Motor neuron (in vitro differentiated cells): ENCODE measurements at places on chromosomes 12 and 14.

DNA sequence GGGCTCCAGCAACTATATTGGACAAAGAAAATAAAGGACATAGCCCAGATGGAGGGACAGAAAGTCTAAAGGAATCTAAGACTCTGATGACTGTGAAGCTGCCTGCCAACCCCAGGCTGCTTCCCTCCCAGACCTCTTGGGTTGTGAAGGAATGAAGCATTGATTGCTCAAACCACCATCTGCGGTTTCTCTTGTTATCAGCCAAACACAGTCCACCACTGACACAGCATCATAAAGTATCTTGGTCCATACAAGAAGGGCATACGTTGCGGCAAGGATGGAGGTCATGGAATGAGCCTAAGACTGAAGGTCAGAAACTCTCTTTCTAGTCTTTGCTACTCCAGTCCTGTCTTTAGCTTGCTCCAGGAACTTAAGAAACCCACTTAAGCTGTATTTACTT is 58.5 kb upstream of the PLXNC1 start:
- ATAC-seq, result no peak

GRCh38 chr14:74976264-74977113 is 21.1 kb upstream of the PGF start:
- ATAC-seq, result no peak

DNA sequence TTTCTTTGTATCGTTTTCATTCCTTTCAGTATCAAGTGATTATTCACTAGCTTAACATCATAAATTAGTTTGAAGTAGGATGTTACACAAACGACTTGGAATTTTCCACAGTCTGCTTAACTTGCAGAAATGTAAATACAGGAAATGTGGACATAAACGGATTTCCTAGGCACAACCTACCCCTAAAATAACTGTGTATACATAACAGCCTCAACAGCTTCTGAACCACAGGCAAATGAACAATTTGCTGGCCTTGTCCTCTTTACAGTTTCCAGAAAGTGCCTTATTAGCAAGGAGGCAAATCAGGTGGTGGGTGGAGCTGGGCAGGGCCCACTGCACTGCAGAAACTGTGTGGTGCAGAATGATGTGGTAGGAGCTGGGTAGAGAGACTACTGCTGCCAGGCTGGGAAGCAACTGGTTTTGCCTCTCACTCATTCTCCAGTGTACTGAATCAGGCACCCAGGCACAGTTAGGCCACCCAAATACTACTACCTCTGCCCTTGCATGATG is 14.1 kb downstream of the DRAM1 start:
- peak; percentile 91 for ATAC-seq

DNA sequence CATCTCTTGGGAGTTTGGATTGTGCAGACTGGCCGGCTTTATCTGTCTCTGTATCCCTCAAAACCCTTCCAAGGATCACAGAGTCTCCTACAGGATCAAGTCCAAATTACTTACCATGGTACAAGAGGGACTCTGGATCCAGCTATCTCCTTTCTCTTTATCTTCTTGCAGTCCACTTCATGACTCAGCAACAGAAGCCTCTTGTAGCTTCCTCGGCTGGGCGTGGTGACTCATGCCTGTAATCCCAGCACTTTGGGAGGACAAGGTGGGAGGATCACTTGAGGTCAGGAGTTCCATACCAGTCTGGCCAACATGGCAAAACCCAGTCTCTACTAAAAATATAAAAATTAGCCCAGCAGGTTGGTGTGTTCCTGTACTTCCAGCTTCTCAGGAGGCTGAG is 189.7 kb downstream of the BCAT1 start:
- peak; percentile 33 for ATAC-seq

DNA sequence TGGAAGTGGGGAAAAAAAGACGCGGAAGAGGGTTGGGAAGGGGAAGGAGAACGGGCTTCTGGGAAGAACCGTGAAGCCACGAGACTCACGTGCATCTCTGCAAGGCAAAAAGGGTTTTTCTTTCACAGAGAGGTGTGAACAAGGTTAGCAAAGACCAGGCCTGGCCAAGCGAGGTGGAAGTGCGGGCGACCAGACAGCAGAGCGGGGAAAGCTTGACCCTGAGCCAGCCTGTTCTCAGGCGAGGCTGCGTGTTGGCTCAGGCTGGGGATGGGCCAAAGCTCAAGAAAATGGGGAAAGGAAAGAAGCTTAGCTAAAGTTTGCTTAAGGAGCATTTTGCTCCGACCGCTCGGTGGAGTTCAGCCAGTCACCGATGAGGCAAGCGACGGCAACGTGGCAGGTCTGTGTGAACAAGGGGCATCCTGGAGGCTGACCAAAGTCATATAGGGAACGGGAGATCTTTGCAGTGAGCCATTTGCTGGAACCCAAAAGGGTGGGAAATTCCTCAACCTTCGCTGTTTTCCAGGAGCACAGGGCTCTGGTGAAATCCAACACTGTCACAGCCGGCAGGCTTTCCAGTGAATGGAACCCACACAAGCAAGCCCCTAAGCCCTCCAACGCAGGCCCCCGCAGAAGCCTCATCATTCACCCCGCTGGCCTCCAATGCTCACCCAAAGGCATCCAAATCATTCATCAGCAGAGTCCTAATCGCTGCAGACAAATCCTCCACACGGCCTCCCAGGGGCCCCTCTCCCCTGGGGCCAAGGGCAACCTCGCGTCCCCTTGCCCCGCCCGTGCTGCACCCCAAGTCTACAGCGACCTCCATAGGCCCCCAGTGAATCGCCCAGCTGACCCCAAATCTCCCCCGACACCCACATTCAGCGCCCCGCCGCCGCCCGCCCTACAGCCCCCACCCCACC is 754 bp downstream of the ZNF605 start:
- peak; percentile 45 for ATAC-seq

GRCh38 chr14:33916663-33917565 is 34.0 kb downstream of the EGLN3 start:
- no peak for ATAC-seq

- ATAC-seq, result peak; percentile 26
Measured at GRCh38 chr14:36518586-36519430, 1.2 kb downstream of the NKX2-1 start.
